ENCODE measurements at places on chromosomes 6 and 20.

GRCh38 chr6:10219510-10219909 is 195.4 kb downstream of the TFAP2A start:
- DNase-seq, result no peak

DNA sequence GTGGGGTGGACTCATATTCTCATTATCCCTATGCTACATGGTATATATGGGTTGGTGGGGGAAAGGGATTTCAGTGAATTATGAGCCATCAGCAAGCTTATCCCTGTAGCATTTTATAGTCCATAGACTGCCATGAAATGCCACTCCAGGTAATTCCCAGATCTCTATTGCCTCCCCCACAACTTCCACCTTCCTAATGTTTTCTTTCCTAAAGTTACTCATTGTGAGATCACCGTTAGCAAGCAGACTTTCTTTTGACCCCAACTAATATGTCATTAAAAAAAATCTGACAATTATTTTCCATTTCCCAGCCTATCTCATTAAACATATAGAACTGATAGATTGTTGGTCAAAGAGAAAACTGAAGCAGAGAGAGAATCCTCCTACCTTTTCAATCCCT is 40.7 kb upstream of the TBX18 start:
- no peak for DNase-seq

DNA sequence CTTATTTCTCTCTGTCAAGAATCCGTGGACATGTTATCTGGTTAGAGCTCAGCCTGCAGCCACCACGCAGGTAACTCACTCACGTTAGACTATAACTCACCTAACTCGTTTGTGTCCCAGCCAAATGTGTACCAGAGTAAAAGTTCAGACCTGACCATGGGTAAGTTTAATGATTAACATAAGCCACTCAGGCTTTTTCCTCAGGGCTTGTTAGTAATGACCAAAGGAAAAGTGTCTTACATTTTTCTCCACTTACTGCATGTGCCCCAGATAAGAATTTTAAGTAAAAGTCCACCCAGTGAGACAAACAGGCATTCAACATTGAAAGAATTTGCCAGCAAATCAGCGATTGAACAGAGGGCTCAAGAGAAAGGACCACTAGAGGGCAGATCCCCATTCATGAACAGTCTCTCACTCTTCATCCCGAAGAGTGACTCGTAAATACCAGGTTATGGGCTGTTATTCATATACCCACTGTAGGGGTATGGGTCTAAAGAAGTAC is at the start of gene PKHD1:
Gene PKHD1, minus strand, starts transcription at position 116 of the 502 bp plus-strand sequence. CDS start 2,680 bp downstream, outside the sequence.
- DNase-seq, result no peak

GRCh38 chr6:140174524-140174923 is 800.1 kb upstream of the CITED2 start:
- DNase-seq, result no peak

DNA sequence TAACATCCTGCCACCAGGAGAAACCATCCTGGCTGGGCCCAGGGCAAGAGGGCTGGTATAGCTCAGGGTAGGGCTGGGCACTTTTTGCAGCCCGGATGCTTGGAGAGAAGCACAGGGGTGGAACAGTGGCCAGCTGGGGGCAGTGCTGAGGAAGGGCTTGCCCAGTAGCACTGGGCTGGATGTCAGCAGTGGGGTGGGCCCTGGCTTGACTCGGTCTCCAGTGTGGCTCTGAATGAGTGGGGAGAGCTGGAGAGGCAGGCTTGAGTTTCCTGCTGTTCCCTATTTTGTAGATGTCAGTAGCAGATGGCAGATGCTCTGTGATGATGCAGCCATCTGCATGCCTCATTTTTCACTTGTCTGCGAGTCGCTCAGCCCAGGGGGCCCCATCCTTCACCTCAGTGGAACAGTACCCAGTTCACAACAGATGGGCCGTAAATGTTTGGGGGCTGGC is 56.3 kb upstream of the TULP1 start:
- DNase-seq, result peak; percentile 22

GRCh38 chr6:1039191-1039590 is 272.7 kb upstream of the FOXQ1 start:
- DNase-seq, result no peak

DNA sequence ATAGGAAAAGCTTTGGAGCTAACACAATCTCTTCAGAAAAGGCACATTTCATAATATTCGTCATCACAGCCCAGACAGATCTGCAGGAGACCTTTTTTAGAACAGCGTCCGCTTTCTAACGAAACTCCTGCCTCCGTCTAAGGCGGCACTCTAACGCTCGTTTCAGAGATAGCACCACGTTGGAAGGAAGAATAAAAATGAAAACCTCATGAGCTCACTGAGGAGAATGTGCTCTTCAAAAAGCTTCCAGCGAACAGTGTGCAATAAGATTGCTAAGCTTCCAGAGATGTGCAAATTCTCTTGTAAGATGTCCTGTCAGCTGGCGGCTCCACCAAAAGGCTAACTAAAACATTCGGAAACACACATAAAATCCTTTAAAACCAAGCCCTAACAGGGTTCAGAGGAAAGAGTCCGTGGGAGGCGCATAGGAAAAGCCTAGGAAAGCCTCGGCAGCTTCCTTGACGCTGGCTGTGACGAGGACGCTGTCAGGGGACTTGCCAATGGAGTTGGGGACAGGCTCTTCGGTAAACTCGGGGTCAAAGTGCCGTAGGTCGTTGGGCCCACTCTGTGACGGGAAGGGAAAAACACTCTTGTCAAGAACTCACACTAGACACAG is 117.6 kb upstream of the SLC2A12 start:
- DNase-seq, result no peak
